ENCODE measurements at places on chromosomes 11 and 22.

GRCh38 chr11:129315781-129316579 lies 59.7 kb upstream of the BARX2 start:
- DNase-seq: no peak

DNA sequence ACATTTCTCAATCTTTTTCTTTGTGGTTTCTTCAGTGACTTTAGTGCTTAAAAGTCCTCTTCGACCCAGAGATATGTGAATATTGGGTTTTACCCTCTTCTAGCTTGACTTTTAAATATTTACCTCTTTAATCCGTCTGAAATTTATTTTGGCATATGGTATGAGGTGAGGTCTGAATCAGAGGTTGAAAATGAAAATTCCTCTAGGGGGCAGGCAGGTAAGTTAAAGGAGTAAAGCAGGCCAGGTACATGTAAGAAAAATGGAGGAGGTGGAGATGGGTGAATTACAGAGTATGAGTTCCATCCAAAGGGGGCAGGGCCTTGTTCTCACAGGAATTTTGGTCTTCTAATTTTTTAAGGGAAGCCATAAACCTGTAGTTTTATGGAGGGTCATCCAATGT lies 263.8 kb upstream of the NARS2 start:
- no peak for DNase-seq

DNA sequence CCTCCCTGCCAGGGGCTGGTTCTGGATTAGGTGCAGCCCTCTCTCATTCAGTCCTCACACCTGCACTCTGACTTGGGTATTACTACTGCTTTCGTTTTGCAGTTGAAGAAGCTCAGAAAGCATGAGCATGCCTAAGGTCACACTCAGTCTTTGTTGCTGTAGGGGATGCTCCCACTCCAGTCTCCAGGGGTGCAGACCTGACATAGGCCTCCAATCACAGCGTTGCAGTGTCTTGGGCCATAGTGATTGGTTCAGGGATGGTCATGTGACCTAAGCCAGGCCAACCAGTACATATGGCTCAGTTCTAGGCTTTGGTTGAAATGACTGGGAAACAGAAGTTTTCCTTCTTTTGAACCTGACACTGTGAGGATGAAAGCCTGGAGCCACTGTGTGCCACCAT lies 61.7 kb downstream of the FBXO7 start:
- DNase-seq: no peak

DNA sequence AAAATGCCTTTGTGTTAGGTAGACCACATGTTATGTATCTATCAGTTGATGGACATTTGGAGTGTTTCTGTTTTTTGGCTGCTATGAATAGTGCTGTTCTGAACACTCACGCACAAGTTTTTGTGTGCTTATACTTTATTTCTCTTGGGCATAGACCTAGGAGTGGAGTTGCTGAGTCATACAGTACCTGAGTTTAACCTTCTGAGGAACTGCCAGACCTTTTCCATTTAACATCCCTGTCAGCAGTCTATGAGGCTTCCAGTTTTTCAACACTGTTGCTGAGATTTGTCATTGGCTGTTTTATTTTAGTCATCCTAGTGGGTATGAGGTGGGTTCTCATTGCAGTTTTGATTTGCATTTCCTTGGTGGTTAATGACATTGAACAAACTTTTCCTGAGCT lies 4.4 kb downstream of the CTTN start:
- DNase-seq: no peak

GRCh38 chr11:127070808-127071207 lies 70.2 kb upstream of the KIRREL3 start:
- no peak for DNase-seq

GRCh38 chr11:96341211-96342013 lies 1.6 kb downstream of the MAML2 start:
- peak; percentile 79 for DNase-seq

- DNase-seq: no peak
These were observed 117.4 kb upstream of the TMEM45B start for GRCh38 chr11:129698212-129698611.

DNA sequence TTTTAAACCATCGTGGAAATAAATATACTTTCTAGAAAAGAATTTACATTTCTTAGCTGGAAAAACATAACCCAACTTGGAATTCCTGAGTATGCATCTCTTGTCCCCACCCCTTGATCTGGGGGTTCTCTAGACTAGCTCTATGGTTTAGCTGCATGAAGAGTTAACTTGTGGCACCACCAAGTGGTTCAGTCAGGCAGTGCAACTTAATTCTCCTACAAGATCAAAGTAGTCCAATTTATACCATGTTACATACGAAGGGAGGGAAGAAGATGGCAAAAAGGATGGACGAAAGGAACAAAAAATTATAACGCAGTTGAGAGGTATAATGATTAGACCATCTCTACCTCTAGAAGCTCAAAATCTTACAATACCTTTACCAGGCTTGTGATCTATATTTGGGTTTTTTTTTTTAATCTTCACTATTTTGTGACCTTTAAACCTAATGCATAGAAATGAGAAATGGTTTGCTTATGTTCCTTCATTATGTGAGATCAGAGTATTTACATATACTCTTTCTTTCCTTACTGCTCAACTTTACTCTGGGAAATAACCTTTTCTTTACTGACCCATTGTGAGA lies 28.5 kb upstream of the ALKBH3 start:
- DNase-seq: peak; percentile 72

DNA sequence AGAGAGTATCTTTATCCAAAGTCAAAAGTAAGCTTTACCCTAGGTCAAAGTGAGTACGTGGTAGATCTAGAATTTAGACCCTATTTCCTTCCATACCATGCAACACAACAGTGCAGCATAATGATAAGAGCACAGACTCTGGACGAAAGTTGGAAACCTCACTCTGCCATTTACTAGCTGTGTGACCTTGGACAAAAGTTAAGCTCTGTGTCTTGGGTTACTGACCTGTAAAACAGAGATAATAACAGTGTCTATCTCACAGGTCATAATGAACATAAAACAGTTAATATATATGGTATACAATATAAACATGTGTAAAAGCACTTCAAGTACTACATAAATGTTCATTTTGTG lies 13.6 kb upstream of the CHRNA10 start:
- DNase-seq: no peak

GRCh38 chr11:99257131-99257530 lies 236.4 kb downstream of the CNTN5 start:
- no peak for DNase-seq

- DNase-seq: no peak
These were observed 113.1 kb upstream of the HSD17B12 start for GRCh38 chr11:43567396-43567975.

DNA sequence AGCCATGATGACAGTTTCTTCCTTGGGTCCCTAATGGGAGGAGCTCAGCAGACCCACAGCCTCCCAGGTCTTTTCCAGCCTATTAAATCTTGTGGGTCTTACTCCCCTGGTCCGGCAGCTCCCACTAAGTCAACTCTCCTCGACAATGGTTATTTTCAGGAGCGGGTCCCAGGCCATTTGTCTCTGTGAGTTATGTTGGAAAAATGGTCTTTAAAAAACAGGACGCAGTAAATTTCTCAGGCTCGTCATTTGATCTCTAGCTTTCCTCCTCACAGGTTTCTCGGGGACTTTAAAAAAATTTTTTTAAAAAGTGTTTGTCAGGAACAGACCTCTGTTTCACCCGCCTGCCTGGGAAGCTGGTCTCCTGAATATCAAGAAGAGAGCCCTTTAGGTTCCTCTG lies 397.5 kb upstream of the NARS2 start:
- no peak for DNase-seq

GRCh38 chr22:20114506-20115475 lies 1.1 kb upstream of the RANBP1 start:
- no peak for DNase-seq

- no peak for DNase-seq
These were observed 920 bp upstream of the KCNK7 start for GRCh38 chr11:65596520-65596919.

- DNase-seq: no peak
These were observed 48.2 kb downstream of the MICAL3 start for GRCh38 chr22:17976121-17976520.

- no peak for DNase-seq
These were observed 304.8 kb upstream of the DDI1 start for GRCh38 chr11:103731670-103732069.

DNA sequence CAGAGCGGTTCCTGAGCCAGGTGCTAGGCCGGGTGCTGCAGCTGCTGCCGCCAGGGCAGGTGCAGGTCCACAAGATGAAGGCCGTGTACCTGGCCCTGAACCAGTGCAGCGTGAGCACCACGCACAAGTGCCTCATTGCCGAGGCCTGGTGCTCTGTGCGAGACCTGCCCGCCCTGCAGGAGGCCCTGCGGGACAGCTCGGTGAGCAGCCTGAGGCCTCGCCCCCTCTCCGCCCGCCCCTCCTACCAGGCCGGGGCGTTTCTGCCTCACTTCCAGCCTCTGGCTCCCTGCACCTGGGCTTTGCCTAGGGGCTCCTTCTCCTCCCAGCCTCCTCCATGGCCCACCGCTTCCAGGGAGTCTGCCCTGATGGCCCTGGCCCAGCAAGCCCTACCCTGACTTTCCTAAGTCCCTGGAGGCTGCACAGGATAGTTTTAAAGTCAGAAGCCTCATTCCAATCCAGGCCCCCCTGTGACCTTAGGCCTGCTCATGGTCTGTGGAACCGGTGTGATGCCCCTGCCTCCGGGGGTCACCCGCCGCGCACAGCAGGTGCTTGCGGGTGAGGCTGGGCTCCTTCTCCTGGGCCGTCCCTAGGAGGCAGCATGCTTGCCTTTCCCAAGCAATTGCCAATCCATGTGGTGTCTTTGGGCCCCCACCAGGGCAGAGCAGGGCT lies 5.5 kb downstream of the TCIRG1 start:
- no peak for DNase-seq

DNA sequence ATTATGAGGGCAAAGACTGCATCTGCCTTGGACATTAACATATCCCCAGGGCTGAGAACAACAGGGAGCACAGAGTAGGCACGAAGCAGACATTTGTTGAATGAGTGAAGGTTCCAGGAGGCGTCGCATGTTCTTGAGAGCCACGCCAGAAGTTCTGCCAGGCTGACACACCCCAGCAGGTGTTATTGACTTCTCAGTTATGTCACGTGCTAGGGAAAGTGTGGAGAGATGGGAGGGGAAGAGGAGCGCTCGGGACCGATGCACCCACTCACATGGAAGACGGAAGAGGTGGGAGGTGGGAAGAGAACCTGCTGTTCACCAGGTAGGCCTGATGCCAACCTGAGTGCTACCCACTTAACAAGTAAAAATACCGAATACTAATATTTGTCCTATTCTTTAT lies 232.8 kb downstream of the LARGE1 start:
- no peak for DNase-seq

- DNase-seq: no peak
These were observed 7.3 kb downstream of the APBB1 start for GRCh38 chr11:6411594-6412031.

- DNase-seq: no peak
These were observed 18.4 kb downstream of the GDPD4 start for GRCh38 chr11:77283101-77283500.

GRCh38 chr11:134574425-134574824 lies 162.4 kb upstream of the B3GAT1 start:
- DNase-seq: no peak

- no peak for DNase-seq
These were observed 60.2 kb downstream of the TNRC6B start for GRCh38 chr22:40237788-40238424.

Data from natural killer cell (primary cell).